ENCODE measurements at places on chromosomes 5 and 9.

DNA sequence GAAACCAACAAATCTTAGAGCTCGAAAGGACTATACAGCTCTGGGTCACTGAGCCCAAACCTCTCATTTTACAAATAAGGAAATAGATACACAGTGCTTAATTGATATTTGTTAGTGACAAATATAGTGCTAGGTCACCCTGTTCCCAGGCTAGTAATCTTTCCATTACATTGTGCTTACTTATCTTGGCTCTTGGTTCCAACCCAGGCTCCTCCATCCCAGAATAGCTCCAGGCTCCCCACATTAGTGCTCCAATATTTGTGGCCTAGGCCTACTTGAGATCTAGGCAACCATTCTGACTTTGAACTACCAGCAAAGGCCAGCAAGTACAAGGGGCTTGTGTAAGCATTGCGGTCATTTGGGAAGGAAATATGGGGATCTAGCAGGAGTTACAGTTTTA is 21.7 kb upstream of the SUB1 start:
- DNase-seq: no peak

DNA sequence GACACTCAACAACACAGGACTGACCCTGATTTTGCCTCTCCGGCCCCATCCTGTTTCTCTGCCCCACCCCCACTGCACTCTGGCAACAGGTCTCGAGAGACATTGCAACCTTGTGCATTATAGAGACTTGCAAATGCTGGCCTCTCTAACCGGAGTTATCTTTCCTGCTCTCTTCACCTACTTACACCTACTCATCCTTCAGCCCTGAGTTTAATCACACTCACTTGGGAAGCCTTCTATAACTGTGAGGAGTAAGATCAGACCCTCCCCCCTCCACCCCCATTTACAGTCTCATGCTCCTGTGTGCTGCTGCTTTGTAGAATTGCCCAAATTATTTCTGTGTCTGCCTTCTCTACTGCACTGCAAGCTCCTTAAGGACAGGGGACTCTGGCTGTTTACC is 42.8 kb downstream of the WWC1 start:
- no peak for DNase-seq

GRCh38 chr5:136246632-136247031 is 53.7 kb upstream of the SMIM32 start:
- DNase-seq: no peak

DNA sequence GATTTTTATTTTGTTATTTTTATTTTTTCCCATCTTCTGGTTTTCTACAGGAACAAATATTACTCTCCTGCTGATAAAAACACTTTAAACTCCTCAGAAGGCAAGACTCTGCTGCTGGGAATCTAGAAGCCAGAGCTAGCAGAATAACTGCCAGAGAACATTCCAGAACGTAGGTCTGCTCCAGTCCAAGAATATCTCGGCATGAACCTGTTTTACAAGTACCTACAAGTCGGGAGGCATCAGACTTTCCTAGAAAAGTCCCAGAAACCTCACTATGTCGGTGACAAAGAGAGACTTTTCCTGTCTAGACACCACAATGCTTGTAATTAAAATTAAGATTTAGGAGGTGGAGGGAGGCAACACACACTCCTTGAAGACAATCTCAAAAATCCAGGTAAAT is 41.4 kb downstream of the FABP6 start:
- no peak for DNase-seq

GRCh38 chr9:94270009-94270408 is 10.9 kb downstream of the ZNF169 start:
- no peak for DNase-seq

DNA sequence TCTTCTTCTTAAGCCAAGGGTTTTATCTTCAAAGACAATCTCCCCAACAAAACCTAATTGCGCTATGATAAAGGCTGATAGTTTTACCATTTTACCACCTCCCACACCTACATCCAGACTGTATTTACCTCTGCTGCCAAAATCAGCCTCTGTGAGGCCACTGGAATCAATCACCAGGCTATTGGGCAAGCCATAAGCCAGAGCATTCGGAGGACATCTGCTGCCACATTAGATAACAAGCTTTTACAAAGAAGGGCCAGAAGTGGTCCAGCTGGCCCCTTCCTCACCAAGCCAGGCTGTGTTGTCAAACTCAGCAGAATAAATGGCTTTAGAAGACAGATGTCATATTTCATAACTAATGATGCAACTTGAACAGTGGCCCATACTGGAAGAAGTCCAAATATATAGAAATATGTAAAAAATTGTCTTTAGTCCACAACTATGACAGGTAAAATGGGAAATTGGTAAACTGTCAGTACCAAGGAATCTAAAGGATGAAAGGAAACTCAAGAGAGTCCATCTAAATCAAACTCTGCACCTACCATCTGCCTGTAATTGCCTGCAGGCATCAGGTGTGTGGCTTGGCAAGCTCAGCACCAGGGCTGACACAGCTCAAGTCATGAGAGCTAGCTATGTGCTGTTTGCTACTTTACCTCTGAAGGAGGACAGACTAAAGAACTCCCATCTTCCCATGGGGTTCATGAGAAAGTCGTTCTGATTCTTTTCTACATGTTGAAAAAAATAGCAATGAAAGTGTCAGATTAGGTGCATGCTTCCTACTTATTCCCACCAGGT is 16.1 kb downstream of the SLC45A2 start:
- no peak for DNase-seq

- DNase-seq: no peak
These were observed 136.2 kb downstream of the MPDZ start for GRCh38 chr9:13143281-13143680.

DNA sequence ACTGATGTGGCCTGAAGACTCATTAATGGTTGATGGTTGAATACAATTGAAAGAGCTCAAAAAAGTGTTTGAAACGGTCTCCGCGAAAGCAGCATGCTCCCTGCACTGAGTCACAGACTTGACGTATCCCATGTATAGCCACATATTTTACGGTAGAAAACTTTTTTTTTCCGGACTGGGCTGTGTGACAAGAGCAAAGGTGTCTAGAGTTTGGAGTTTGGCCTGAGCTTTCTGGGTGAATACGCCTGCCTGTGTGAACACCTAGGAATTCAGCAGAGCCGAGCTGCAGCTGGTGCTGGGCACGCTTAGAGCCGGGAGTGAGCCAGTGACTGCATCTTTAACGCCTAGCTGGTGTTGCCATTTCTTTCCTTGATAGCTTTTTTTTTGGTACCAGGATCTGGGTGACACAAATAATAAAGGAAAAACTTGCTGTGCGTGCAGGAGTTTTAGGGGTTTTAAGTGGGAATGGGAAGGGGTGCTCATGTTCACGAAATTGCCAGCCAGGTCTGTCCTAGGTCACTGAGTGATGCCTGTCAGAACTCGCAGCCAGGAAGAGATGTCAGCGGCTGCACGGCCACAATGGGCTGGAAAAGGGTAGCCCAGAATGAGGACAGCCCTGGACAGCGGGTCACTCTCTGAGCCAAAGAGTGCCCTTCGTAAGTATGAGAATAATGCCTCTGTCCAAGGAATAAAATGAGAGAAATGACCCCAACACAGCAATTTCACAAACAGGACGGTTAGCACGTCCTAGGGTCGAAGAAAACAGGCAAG is 51.7 kb downstream of the PSMB7 start:
- DNase-seq: no peak

GRCh38 chr5:124402144-124402581 is 344.3 kb downstream of the ZNF608 start:
- no peak for DNase-seq

DNA sequence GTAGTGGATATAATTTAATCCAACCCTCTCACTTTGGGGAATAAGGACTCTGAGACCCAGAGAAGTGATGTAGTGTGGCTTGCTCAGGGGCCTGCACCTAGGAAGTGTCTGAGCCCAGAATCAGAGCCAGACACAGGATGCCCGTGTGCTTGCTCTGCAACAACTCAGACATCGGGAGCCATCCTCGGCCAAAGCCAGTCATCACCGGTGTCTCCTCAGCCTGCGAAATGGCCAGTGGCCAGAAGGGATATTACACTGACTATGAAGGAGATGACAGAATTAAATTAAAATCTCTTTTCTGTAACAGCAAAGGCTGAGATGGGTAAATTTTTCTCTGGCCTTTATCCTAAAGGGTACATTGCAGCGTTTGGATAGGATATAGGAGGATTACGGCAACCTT is 102.9 kb downstream of the MARCHF11 start:
- DNase-seq: no peak
